ENCODE measurements at places on chromosomes 1 and 21.

DNA sequence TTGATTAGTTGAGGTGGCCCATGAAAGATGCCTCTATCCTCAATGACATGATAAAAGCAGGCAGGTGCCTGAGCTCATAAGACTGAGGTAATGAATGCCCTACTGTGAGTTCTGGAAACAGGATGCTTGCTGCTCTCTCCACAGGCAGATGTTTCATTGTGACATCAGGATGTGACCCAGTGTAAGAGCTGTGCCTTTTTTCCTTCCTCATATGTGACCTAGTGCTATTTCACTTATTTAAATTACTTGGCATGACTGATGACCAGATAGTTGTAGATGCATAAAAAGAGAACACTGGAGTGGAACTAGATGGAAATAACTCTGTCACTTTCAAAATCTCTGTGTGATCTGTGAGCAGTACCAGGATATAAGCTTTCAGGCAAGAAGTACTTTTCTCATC, 31.9 kb downstream of the KIF14 start:
- no peak for DNase-seq

DNA sequence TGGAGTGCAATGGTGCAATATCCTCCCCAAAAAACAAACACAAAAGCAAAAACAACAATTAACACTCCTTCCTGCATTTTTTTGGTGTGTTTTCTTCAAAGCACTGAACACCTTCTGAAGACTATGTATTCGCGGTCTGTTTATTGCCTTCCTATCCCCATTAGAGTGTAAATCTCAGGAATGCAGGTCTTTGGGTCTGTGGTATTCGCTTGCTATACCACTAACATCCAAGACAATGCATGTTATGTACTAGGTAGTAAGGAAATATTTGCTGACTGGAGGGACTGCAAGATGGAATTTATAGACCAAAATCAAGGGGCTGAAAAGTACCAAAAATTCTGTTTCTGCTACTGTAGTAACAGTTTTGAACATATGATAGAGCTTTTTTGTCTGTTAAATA, 299.4 kb downstream of the RYR2 start:
- DNase-seq: no peak

GRCh38 chr1:107964336-107965109, 457 bp downstream of the VAV3 start:
- DNase-seq: no peak

GRCh38 chr1:115829023-115829674, 11.8 kb downstream of the NHLH2 start:
- no peak for DNase-seq

GRCh38 chr1:65429806-65430205, 9.3 kb downstream of the LEPR start:
- DNase-seq: no peak

DNA sequence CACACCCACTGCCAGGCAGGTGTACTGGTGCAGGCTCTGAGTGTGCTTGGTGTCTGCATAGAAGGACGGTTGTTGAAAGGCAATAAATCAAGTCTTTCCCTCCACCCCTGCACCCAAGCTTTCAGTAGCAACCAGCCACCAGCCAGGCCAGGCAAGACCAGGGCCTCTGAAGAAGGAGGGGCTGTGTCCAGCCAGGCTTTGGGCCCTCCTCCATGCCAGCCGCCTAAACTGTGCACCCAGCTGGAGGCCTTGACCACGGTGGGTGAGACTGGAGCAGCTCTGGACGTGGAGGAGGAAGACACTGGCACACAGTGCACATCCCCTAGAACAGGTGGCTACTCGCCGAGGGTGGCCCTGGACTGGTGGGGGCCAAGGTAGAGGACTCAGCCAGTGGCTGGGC, 4.9 kb downstream of the OLIG2 start:
- no peak for DNase-seq

- DNase-seq: no peak
These were observed 88.3 kb downstream of the LRRC40 start for GRCh38 chr1:70117046-70117445.

DNA sequence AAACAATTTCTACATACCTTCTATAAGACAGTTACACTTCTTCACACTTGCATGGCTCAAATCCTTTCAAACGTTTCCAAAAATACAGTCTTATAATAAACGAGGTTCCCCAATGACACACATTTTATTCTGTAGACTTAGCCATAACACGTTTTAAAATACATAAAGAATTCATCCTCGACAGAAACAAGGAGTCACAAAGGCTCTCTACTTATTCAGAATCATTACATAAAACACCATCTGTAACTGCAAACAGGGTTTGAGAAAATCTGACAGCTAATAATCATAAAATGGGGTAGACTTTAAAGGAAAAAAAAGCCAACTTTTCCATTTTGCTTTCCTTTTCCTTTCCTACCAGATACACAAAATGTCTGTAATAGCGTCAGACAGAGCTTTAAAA, 1.8 kb downstream of the PIK3R3 start:
- DNase-seq: no peak

DNA sequence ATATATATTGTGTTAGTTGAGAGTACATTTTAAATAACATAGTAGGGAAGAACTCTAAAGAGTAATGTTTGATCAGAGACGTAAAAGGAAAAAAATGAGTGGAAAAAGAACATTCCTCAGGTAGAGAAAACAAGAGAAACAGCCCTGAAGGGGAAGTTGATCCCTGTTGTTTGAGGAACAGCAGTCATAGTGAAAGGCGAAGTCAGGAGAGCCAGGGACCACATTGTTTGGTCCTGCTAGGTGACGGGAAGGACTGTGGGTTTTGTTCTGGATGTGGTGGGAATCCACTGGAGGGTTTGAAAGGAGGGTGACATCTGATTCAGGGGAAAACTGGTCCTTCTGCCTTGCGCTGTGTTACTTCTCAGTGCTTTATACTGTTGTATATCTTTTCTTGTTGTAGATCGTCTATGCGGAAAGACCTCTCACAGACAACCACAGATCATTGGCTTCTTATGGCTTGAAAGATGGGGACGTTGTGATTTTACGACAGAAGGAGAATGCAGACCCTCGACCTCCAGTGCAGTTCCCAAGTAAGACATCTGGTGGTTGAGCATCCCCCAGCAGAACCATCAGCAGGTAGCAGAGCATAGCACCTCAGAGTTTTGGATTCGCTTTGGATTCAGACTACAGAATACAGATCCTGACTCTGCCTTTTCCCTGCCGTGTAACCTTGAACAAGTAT, 9.2 kb downstream of the DDI2 start:
- no peak for DNase-seq
